GM23248 (cell line): ENCODE measurements at places on chromosomes 4 and X.

- H3K27me3 ChIP-seq, result no peaks in the 10 kb centered on the region
- H3K4me1 ChIP-seq, result no peaks in the 10 kb centered on the region
These were observed 38.0 kb downstream of the RADX start for GRCh38 chrX:106649523-106650428.

GRCh38 chr4:102492531-102493241, 8.5 kb upstream of the NFKB1 start:
- DNase-seq, result no peak
- no peak overlapping the region for H3K4me3 ChIP-seq
- no peak overlapping the region for H3K27ac ChIP-seq
- H3K4me1 ChIP-seq, result peaks cover under 1% of the 10 kb centered on the region; the same call in 1 of the 2 replicates
- H3K27me3 ChIP-seq, result no peaks in the 10 kb centered on the region
- H3K36me3 ChIP-seq, result no peaks in the 10 kb centered on the region

GRCh38 chr4:80007745-80008149, 65.3 kb downstream of the ANTXR2 start:
- no peak overlapping the region for H3K4me3 ChIP-seq
- no peak for DNase-seq

- no peaks in the 10 kb centered on the region for H3K27me3 ChIP-seq
- no peaks in the 10 kb centered on the region for H3K36me3 ChIP-seq
- H3K27ac ChIP-seq, result no peak overlapping the region
- no peaks in the 10 kb centered on the region for H3K4me1 ChIP-seq
- DNase-seq, result no peak
- no peak overlapping the region for H3K4me3 ChIP-seq
These were observed 1047.7 kb downstream of the C4orf33 start for GRCh38 chr4:130143656-130144055.

DNA sequence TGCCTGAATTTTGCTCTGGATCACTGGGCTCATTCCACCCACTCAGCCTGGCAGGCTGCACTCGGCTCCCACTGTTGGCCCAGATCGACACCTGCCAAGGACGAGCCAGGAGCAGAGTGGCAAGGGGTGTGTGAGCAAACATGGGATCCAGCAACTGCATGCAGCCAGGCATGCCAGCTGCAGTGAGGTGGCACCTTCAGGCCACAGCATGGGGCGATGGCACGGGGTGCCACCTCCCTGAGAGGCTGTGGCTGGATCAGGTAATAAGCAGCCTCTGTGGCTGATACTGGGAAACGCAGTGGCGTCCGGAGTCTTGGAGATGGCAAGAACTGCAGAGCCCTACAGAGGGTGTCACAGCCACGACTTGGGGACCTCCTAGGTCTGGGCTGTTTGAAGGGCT, 244.5 kb upstream of the FSTL5 start:
- no peaks in the 10 kb centered on the region for H3K36me3 ChIP-seq
- no peaks in the 10 kb centered on the region for H3K4me1 ChIP-seq
- H3K27ac ChIP-seq, result no peak overlapping the region
- DNase-seq, result no peak
- H3K27me3 ChIP-seq, result no peaks in the 10 kb centered on the region

DNA sequence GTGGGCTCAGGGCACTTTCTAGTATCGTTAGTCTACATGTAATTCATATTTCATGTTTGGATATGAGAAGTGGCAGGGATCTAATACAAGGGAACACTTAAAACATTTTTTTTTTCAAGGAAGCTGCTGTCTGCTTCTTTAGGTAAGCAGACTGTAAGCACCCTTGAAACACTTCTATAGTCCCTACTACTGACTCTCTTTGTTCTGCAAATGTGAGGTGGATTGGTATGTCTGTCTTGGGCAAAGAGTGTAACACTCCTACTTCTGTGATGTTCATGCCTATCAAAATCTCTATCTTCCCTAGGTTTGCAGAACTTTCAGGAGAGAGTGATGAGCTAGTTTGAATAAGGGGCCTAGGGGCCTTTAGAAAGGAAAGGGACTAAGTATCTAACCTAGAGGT, 93.9 kb downstream of the ZNF330 start:
- no peaks in the 10 kb centered on the region for H3K36me3 ChIP-seq
- no peaks in the 10 kb centered on the region for H3K4me1 ChIP-seq
- no peaks in the 10 kb centered on the region for H3K27me3 ChIP-seq
- no peak overlapping the region for H3K27ac ChIP-seq

GRCh38 chr4:67765928-67766327, 11.7 kb upstream of the GNRHR start:
- DNase-seq, result peak; percentile 54
- H3K4me1 ChIP-seq, result peaks cover 23% of the 10 kb centered on the region
- no peak overlapping the region for H3K4me3 ChIP-seq
- no peaks in the 10 kb centered on the region for H3K36me3 ChIP-seq
- no peaks in the 10 kb centered on the region for H3K27me3 ChIP-seq

DNA sequence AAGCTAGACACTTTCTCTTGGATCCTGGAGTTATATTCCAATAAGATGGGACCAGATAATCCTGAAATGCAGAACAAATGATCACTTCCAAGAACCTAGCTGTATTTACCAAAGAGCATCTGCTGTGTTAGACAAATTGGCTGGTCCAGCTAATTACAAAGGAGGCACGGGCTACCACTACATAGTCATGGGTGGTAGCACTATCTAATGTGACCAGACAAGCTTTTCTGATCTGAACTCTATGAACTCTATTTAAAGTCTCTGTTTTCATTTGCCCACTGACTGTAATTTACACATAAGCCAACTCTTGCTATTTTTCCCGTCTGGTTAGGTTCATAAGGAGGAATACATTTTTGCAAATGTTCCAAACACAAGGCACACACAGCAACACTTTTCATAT, 34.6 kb downstream of the LNX1 start:
- H3K4me3 ChIP-seq, result peak overlapping the region; percentile 62
- H3K27ac ChIP-seq, result no peak overlapping the region
- H3K27me3 ChIP-seq, result no peaks in the 10 kb centered on the region
- H3K4me1 ChIP-seq, result peaks cover 50% of the 10 kb centered on the region
- DNase-seq, result no peak

- no peaks in the 10 kb centered on the region for H3K4me1 ChIP-seq
- H3K36me3 ChIP-seq, result no peaks in the 10 kb centered on the region
- peaks cover 10% of the 10 kb centered on the region; the same call in 1 of the 2 replicates for H3K27me3 ChIP-seq
- DNase-seq, result no peak
These were observed 22.1 kb upstream of the SCOC start for GRCh38 chr4:140351093-140352075.

DNA sequence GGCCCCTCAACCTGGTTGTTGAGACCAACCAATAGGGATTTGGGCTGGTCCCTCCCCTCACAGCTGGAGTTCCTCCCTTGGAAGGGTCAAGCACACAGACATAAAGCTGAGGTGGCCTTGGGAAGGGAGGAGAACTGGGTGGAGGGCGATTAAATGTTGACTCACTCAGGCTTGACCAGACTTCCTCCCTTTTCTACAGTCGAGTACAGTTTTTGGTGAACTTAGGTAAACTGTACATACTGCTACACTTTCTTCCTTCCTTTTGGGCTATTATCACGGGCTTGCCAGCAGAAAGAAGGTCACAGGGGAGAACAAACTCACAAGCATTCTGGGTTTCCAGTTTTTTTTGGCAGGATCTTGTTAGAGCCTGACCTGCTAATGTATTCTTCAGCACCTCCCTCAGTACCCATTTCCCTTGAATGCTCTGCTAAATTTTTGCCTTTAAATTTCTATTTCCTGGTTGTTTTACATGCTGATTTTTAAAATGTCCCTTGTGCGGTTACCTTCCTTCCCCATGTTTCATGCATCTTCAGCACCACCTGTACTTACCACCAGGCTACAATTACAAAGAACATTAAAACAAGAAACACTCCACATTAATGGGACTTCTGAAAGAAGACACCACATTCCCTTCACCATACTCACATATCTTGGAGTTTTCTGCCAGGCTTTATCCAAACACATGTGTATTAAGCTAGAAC, 135.2 kb upstream of the RASGEF1B start:
- H3K27ac ChIP-seq, result peak overlapping the region; percentile 5; the same call in 1 of the 2 replicates
- DNase-seq, result peak; percentile 41
- H3K4me3 ChIP-seq, result no peak overlapping the region
- H3K4me1 ChIP-seq, result peaks cover 21% of the 10 kb centered on the region

GRCh38 chr4:13344216-13344615, 139.9 kb downstream of the RAB28 start:
- H3K4me3 ChIP-seq, result no peak overlapping the region
- no peak overlapping the region for H3K27ac ChIP-seq
- no peaks in the 10 kb centered on the region for H3K27me3 ChIP-seq
- no peaks in the 10 kb centered on the region for H3K36me3 ChIP-seq

DNA sequence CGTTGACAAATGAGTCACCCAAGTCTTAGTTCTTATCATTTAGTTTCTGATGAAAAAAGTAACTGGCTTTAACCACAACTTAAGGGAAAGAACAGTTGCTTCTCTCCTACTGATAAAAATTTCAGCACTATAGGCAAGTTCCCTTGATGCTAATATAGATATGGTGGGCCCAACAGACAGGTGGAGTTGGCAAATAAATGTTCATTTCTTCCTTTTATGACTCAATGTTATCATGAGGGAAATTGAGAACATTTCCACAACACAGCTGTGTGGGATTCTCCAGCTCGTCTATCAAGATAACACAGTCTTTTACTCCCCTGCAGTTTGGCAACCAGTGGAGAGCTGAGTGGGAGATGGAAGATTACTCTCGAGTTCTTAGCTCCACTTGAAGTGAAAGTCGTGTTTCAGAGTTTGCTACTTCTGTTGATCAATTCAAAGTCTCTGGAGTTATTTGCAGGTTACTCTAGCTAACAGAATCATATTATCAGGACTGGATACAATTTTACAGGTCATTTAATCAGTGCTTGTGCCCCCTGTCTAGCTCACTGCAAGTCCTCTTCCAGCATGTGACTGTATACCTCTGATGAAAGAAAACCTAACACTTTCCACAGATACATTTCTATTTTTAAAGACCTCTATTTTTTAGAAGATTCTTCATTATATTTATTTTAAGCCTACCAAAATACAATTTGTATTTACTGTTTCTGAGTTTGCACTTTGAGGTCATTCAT, 270.6 kb upstream of the GK2 start:
- no peak for DNase-seq
- H3K4me3 ChIP-seq, result no peak overlapping the region
- H3K27ac ChIP-seq, result no peak overlapping the region
- H3K4me1 ChIP-seq, result no peaks in the 10 kb centered on the region
- no peaks in the 10 kb centered on the region for H3K36me3 ChIP-seq

GRCh38 chrX:15215366-15215765, 54.5 kb downstream of the ASB9 start:
- no peaks in the 10 kb centered on the region for H3K4me1 ChIP-seq
- no peaks in the 10 kb centered on the region for H3K27me3 ChIP-seq
- no peak overlapping the region for H3K27ac ChIP-seq
- no peaks in the 10 kb centered on the region for H3K36me3 ChIP-seq
- no peak overlapping the region for H3K4me3 ChIP-seq
- no peak for DNase-seq

DNA sequence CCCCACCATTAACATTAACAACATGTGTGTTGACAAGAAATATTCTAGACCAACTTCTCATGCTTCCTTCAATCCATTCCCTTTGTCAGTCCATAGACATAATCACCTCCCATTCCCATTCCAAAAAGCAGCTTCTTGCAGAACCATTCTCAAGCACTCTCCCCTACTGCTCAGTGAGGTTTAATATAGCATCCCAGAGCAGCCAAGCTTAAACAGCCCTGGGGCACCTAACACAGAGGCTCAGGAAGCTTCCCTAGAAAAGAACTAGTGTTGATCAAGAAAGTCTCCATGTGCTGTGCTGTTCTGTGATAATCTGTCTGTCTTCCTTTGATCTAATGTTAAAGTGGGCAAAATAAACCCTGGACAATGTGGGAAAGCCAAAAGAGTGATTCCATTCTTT, 174.2 kb upstream of the NOCT start:
- no peak overlapping the region for H3K27ac ChIP-seq
- H3K27me3 ChIP-seq, result peaks cover 46% of the 10 kb centered on the region
- no peak overlapping the region for H3K4me3 ChIP-seq

DNA sequence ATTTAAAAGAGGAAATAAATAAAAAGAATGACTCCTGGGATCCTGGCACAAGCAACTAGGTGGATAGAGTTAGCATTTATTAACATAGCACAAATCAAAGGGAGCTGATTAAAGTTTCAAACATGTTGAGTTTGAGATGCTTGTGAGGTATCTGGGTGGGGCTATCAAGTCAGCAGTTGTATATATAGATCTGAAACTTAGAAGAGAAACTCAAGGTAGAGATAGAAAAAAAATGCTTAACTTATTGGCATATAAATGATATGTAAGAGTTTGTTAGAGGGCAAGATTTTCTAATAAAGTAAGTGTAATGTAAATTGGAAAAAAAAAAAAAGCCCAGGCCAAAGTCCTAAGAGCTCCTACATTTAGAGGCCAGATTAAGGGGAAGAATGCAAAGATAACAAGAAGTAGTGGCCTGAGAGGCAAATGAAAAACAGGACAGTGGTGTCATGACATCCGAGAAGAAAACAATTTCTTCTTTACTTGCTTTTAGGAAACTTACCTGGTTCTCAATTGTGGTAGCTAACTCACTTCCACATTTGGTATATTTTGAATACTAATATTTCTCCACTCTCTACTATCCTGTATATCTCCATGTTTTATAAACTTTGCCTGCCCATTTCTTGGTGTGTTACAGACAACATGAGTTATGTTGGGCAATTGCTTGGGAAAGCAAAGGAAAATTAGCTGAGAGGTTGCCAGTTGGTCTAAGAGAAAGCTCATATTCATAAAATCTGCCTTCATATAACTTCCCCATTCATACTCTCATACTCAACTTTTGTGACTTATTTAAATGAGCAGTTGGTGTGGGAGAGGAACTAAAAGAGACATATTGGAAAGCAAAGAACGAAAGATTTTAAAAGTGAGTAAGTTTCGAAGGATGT, 169.2 kb downstream of the PARM1 start:
- H3K4me1 ChIP-seq, result no peaks in the 10 kb centered on the region
- no peak overlapping the region for H3K27ac ChIP-seq
- no peaks in the 10 kb centered on the region for H3K36me3 ChIP-seq
- H3K4me3 ChIP-seq, result no peak overlapping the region
- no peaks in the 10 kb centered on the region for H3K27me3 ChIP-seq
